Stimulated activated naive CD4-positive, alpha-beta T cell treated with Interleukin-2 at 50 U/mL for 16 hours (primary cell): ENCODE measurements at places on chromosomes 7 and 10.

DNA sequence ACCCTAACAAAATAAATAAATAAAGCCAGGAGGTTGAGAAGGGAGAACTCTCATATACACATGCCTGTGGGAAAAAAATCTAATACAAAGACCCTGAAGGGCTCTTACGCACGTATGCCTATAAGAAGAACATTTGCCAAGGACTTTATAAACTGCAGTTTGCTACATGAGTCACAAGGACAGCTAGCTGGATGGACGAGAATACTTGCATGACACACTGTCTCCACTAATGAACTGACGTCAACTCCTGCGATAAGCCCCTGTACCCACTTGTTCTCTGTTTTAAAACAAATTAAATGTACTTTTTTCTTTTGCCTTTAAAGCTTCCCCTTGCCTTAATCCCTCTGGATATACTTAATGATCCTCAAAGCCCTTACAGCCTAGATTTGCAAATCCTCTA, 374.6 kb upstream of the GHITM start:
- no peak for DNase-seq

GRCh38 chr7:146090023-146090645, 26.5 kb upstream of the CNTNAP2 start:
- DNase-seq = no peak

DNA sequence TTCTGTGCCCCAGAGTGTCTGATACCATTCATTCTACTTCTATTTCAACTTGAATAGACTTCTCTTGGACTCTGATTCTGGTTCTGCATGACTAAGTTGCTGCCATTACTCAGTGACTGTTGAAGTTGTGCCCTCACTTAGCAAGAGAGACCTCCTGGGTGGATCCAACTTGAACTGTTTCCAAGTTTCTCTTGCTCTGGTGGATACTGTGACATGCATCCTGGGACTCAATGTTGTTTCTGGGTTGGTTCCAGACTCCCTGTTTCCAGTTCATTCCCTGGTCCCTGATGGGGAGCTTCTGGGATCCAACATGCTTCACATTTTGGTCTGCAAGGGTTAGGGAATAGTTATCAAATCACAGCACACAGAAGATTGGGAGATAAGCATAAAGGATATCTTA, 26.2 kb upstream of the PRPF18 start:
- no peak for DNase-seq

DNA sequence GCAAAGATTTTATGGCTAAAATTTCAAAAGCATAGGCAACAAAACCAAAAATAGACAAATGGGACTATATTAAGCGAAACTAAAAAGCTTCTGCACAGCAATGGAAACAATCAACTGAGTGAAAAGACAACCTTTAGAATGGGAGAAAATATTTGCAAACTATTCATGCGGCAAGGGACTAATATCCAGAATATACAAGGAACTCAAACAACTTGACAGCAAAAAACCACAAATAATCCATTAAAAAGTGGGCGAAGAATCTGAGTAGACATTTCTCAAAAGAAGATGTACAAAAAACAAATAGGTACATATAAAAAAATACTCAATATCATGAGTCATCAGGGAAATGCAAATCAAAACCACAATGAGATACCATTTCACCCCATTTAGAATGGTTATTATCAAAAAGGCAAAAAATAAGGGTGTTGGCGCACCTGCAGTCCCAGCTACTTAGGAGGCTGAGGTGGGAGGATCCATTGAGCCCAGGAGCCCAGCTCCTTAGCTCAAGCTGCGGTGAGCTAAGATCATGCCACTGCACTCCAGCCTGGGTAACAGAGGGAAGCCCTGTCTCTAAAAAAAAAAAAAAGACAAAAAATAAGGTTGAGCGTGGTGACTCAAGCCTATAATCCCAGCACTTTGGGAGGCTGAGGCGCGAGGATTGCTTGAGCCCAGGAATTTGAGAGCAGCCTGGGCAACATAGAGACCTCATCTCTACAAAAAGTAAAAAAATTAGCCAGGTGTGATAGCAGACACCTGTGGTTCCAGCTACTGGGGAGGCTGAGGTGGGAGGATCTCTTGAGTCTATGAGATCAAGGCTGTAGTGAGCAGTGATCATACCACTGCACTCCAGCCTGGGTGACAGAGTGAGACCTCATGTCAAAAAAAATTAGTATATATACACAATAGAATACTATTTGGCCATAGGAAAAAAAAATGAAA, 4.2 kb upstream of the CCM2 start:
- no peak for DNase-seq

DNA sequence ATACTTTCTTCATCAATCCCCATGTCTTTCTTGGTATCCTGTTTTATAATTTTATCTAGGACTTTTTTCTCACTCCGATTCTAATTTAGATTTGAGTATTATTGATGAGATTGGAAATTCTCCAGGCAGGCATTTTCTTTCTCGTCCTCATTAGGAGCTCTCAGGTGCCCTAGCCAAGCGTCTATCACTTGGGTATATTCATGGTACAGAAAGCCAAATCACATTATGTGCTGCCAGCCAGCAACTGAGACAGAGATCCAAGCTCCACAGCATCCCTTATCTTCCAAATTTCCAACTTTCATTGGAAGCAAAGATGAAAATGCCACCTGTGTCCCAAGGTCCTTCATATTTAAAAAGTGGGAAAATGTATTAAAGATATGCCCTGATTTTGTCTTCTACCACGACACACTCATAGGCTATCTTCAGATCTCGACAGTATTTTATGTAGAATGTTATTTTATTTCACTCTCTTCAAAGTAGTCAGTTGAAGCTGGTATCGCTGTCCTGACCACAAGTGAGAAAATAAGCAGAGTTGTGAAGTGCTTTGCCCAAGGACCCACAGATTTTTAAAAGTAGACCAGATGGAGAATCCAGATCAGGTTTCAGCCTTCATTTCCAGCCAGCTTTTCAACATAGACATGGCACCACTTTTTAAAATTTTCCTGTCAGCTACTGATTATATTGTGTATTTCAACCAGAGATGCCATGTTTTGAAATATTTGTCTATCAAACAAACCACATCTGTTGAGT, 773.4 kb downstream of the CNTNAP2 start:
- no peak for DNase-seq

GRCh38 chr10:110200503-110200902, 6.9 kb upstream of the MXI1 start:
- DNase-seq = no peak

DNA sequence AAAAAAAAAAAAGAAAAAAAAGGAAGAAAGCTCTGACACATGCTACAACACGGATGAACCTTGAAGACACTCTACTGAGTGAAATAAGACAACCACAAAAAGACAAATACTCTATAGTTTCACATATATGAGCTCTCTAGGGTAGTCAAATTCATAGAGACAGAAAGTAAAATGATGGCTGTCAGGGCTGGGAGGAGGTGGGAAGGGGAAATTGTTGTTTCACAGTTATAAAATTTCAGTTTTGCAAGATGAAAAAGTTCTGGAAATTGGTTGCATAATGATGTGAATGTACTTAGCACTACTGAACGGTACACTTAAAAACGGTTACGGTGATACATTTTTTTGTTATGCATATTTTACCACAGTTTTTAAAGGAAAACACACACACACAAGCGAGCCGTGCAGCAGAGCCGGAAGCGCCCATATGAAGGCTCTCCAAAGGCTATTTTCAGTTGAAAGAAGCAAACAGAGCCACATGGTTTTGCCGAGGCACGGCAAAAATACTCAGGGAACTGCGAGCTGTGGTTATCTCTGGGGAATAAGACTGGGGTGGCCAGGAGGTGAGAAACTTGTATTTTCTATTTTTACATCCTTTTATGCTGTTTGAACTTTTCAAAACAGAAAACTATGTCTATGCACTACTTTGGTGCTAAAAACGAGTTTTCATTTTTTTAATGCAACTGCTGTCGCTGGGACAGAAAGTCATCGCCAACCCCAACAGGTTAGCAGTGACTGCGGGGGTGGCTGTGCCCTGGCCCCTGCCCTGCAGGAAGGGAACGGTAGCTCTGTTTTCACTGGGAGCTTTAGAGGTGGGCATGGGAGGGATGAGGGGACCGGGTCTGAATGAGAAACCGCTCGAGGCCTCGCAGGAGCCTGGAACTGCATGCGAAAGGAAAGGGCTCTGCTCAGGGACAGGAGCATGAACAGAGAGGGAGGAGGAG, 132.9 kb downstream of the OAT start:
- no peak for DNase-seq

GRCh38 chr7:120742372-120742771, 115.6 kb downstream of the TSPAN12 start:
- no peak for DNase-seq

DNA sequence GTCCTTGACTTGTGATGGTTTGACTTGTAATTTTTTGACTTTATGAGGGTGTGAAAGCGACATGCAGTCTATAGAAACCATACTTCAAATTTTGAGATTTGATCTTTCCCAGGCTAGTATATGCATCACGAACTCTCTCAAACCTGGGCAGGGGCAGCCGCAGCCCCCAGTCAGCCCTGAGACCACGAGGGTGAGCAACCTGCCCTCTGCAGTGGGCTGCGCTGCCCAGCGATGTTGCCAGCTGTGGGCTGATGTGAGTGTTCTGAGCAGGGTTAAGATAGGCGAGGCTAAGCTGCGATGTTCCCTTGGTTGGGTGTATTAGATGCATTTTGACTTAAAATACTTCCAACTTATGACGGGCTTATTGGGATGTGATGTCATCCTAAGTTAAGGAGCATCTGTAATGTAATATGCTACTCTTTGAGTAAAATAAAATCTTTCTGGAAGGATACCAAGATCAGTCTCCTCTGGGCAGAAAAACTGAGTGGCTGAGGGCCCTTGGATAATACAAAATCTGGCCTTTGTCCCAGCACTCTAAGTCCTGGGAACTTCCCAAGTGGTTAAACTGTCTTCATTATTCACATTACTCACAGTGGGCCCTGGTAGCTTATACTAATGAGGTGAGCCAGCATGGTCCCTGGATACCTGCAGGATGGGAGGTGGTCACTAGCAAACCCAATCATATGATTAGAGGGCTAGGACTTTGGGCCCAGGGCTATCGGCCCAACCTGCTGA, 28.4 kb upstream of the CNPY1 start:
- DNase-seq = no peak

DNA sequence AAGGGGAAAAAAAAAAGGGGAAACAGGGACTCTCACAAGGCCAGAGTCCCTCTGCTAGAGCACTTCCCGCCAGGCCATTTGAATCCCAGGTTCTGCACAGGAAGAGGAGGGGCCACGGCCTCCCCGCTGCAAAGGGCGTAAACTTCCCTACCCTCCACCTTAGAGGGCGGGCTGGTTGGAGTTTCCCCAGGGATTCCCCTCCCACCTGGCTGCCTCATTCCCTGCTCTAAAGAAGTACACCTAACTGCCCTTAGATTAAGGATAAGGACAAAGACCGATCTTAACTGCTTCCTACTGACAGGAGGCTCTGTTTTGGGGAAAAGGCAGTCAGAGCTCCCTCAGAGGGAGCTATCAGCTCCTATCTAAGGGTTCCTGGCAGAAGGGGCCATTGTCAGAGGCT, 102.0 kb upstream of the ARMC3 start:
- DNase-seq = no peak

GRCh38 chr10:13887761-13888160, 301.0 kb downstream of the PRPF18 start:
- DNase-seq = no peak

GRCh38 chr10:117086546-117086945, 51.5 kb downstream of the VAX1 start:
- no peak for DNase-seq

DNA sequence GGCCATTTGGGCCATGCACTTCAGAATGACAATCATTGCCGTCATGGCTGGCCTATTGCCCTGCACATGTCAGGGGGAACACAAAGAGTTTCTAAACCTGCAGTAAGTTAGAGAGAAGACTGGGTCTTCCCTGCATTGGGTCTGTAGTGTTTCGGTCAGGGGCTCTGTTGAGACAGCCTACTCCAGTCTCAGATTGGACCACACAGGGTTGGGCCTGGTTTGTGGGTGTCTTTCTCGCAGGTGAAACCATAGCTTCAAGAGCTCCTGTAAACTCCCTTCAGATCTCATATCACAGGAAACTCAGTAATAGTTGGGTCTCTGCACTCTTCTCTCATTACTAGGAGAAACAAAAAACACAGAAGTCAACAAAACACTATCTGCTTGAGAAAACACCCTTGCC, 7.3 kb upstream of the TARP start:
- DNase-seq = no peak

GRCh38 chr7:69640216-69640615, 41.9 kb downstream of the AUTS2 start:
- DNase-seq = no peak

GRCh38 chr10:50522908-50523307, 100.8 kb downstream of the SGMS1 start:
- DNase-seq = no peak

DNA sequence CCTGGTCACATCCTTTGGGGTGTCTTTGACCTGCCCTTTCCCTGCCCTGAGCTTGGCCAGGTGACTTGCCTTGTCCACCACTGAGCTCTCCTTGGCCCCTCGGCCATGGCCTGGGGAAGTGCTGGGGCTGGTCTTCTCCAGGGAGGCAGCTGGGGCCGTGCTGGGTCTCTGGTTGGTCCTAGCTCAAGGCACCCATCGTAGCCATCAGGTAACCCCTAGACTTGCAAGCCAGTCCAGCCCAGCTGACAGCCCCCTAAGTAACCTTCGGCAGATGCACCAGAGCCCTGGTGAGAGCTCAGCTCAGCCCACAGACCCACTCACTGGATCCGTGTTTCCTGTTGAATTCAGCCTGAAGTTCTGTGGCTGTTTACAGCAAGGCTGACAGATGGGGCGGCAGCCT, 176.2 kb upstream of the SHH start:
- no peak for DNase-seq

GRCh38 chr7:77235276-77235675, 35.7 kb upstream of the FGL2 start:
- DNase-seq = no peak

- DNase-seq = no peak
These were observed 719.5 kb downstream of the XPNPEP1 start for GRCh38 chr10:109203646-109204353.

GRCh38 chr10:48498940-48499510, 105.8 kb downstream of the ARHGAP22 start:
- DNase-seq = no peak

- DNase-seq = no peak
These were observed 83.7 kb upstream of the CCDC71L start for GRCh38 chr7:106744563-106745091.

DNA sequence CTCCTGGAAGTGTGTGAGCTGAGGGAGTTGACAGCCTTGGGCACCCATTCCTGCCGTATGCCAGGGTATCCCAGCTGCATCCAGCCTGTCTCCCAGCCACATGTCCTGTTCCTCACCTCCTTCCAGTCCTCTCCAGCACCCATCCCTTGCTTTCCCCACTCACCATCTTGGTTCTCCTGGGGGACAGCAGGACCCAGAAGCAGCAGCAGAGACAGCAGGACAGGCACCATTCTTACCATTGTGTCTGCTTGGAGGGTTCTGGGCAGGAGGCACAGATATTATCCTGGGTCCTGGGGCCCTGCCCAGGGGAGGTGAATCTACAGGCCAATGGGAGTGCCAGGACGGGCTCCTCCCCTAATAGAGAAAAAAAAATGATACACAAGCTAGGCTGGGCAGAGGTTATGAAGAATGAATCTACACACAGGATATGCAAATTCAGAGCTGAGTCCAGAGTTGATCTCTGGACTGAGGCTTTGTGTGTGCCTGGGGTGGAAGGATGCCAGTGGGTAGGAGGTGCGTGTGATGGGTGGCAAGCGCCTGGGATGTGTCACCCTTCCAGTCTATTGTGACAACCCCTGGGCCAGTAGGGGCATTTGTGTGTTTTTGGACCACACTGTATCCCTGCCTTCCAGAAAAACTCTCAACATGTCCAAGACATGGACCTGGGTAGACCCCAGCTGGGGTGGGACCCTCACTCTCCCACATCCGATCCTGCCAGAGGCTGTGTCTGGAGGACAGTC, at the start of gene AZGP1:
Gene AZGP1 (minus strand): TSS at position 250 of the 740 bp plus-strand sequence. CDS start 11 bp downstream, at position 239.
- DNase-seq = no peak

- DNase-seq = no peak
These were observed 280.1 kb upstream of the MBL2 start for GRCh38 chr10:53052521-53053164.
